ENCODE measurements at places on chromosomes 1 and 21. TPM values are rescaled to one million over a fixed set of nuclear protein-coding genes. Genes with fewer than 3 reads are reported as not detected.

The TENT5C gene
- total RNA-seq: 4.0 TPM

The RPE65 gene
- total RNA-seq: not detected

The DISP3 gene
- total RNA-seq: 0.57 TPM

The TAGLN2 gene
- total RNA-seq: 538 TPM

The PHTF1 gene
- 22.1 TPM for total RNA-seq

The SYT11 gene
- 19.0 TPM for total RNA-seq

The NPHS2 gene
- not detected for total RNA-seq

The SPRR1B gene
- not detected for total RNA-seq

The MYOM3 gene
- total RNA-seq: not detected

The PTPN22 gene
- 71.6 TPM for total RNA-seq

The FNDC7 gene
- total RNA-seq: not detected

The CHI3L1 gene
- not detected for total RNA-seq

The ITSN1 gene
- 4.8 TPM for total RNA-seq

The EPHB2 gene
- total RNA-seq: 0.08 TPM

The ZNF683 gene
- total RNA-seq: 0.94 TPM

The USH2A gene
- not detected for total RNA-seq

The DDAH1 gene
- 0.04 TPM for total RNA-seq

The ACOT7 gene
- 97.9 TPM for total RNA-seq

The MYBPHL gene
- total RNA-seq: not detected

The MORC3 gene
- 16.4 TPM for total RNA-seq

The FALEC gene
- not detected for total RNA-seq

The TUFT1 gene
- total RNA-seq: 2.7 TPM

The ADCY10 gene
- total RNA-seq: not detected

The S100A7A gene
- total RNA-seq: not detected

The ZNF695 gene
- 0.63 TPM for total RNA-seq

The GBP7 gene
- total RNA-seq: 0.08 TPM

The PRAMEF25 gene
- total RNA-seq: not detected
